T-helper 1 cell treated with Interleukin-12 subunit alpha and Interleukin-12 subunit beta and Interleukin-4 antibody, amounts not matched to agents 30 ng/mL and 1 ng/mL, for 36 hours (primary cell): ENCODE measurements at places on chromosomes 16 and 17. TPM values are rescaled to one million over a fixed set of nuclear protein-coding genes. Genes with fewer than 3 reads are reported as not detected.

MT1F gene
- 21.9 and 25.2 TPM in 2 replicates for total RNA-seq

KRT32 gene
- total RNA-seq = not detected in 2 replicates

PLCD3 gene
- total RNA-seq = 2.9 and 3.0 TPM in 2 replicates

CACNA1G gene
- total RNA-seq = not detected in 2 replicates

PRCD gene
- not detected in 2 replicates for total RNA-seq

VMP1 gene
- 449 and 455 TPM in 2 replicates for total RNA-seq

RMI2 gene
- 40.5 and 41.0 TPM in 2 replicates for total RNA-seq

PMFBP1 gene
- total RNA-seq = 1.4 and 1.9 TPM in 2 replicates

NPIPA2 gene
- total RNA-seq = 2.1 and 5.7 TPM in 2 replicates

ANKFN1 gene
- not detected in 2 replicates for total RNA-seq

SOCS7 gene
- 19.0 and 21.5 TPM in 2 replicates for total RNA-seq

CCL23 gene
- total RNA-seq = not detected in 2 replicates

DYNLRB2 gene
- total RNA-seq = 0.64 TPM in 1 of 2 replicates, not detected in the other

TBC1D3B gene
- total RNA-seq = 12.9 and 14.1 TPM in 2 replicates

CACNG5 gene
- not detected in 2 replicates for total RNA-seq

CACNG3 gene
- not detected in 2 replicates for total RNA-seq

FGF11 gene
- total RNA-seq = 15.0 and 15.4 TPM in 2 replicates

SCNN1G gene
- total RNA-seq = not detected in 2 replicates
